NCI-H69 (cell line): ENCODE measurements at places on chromosomes 2 and 18.
A peak's percentile ranks its signal among the peaks of the same experiment; 100 is the strongest.

DNA sequence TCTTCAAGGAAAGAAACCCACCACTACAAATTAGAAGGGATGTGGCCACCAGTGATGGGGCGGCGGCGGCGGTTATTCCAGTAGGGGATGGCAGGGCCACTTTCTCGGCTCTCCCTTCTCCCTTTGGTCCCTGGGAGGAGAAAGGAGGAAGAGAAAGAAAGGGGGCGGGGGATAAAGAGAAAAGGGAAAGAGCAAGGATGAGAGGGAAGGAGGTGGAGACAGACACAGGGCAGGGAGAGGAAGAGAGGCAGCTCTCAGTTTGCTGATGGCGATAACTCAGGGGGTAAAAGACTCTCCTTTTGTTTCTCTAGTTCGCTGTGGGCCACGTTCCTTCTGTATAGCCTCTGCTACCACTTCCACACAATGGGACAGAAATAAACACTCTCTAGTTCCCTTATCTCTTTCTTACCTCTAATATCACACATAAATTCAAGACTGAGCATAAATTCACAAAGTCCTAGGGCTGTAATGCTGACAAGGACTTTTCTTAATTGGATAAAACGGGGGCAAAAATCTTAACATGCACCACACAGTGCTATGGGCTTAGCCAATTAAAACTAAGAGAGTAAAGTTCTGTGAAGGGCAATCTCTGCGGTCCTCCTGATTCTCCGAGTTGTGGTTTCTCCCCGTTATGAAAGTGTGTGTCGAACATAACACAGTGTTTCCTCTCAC is 14.6 kb downstream of the SFT2D3 start:
- no peak for DNase-seq

DNA sequence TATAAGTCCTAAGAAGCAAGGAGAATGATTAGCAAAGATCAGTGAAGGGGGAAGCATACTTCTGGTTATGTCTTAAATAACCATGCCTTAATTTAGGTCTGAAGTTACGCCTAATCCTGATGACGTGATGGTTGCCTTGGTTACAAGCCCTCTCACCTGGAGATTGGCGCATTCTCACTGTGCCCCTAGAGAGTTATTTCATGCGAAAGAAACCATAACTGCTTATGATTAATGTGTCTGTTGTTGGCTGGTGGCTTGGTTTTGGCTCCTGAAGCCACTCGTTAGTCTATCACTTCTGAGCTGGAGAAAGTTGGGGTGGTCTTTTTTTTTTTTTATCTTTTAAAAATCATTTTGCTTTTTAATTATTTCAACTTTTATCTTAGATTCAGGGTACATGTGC is 47.0 kb downstream of the TNFRSF11A start:
- DNase-seq: peak; percentile 96

- no peak for DNase-seq
These were observed 52.3 kb downstream of the GAD1 start for GRCh38 chr2:170869036-170869435.

DNA sequence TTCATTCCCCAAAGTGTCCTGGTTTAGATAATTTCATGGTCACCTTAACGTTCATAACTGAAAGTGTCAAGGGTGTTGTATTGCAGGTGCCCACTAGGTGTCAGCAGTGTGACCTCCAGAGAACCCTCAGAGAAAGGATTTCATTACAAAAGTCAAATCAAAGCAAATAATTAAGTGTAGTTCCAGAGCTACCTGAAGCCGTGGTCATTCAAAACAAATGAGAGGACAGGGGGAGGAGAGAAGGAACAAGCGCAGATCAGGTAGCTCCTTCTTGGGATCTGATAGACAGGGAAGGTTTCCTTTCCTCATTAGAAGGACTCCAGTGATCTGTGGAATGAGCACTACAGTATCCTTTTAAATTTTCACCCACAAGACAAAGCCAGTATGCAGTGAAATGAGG is at the start of gene SLC9A4:
SLC9A4 (plus strand) TSS at position 207 of the 400 bp plus-strand sequence. CDS start 534 bp downstream, outside the sequence.
- DNase-seq: peak; percentile 11

- no peak for DNase-seq
These were observed 69.3 kb downstream of the GATA6 start for GRCh38 chr18:22238681-22239080.

DNA sequence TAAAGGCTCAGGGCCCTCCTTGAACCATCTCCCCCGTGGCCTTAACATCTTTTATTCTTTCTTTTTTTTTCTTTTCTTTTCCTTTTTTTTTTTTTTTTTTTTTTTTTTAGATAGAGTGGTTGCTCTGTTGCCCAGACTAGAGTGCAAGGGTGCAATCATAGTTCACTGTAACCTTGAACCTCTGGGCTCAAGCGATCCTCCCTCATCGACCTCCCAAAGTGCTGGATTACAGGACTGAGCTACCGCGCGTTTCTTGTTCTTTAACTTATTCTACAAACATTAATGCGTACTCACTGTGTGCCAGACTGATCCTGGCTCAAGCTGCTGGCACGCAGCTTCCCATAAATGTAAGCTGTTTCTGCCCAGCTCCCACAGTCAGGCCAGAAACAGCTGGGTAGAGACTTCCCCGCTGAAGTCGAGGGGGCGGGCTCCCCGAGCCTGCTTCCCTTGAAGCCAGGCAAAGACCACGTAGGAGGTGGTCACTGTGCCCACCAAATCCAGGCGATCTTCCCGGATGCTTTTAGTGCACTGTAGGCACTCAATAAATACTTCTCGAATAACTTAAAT is 29.2 kb upstream of the ATP6V1B1 start:
- DNase-seq: no peak
